Heart left ventricle (tissue), 16 donors: ENCODE measurements at places on chromosomes 16 and 17. TPM values are rescaled to one million over a fixed set of nuclear protein-coding genes. Genes with fewer than 3 reads are reported as not detected.

GRCh38 chr17:72152387-72152929 lies 31.6 kb downstream of the SOX9 start:
- no peak for DNase-seq

DNA sequence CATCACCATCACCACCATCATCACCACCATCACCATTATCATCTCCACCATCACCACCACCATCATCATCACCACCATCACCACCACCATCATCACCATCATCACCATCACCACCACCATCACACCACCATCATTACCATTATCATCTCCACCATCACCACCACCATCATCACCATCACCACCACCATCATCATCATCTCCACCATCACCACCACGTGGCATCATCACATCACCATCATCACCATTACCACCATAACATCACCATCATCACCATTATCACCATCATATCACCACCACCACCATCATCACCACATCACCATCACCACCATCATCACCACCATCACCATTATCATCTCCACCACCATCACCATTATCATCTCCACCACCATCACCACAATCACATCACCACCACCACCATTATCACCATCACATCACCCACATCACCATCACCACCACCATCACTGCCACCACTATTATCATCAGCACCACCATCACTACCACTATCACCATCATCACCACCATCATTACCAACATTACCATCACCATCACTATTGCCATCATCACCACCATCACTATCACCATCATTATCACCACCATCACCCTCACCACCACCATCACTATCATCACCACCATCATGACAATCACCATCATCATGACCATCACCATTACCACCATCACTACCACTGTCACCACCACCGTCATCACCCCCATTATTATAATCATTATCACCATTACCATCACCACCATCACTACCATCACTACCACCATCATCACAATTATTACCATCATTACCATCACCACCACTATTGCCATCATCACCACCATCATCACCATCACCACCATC lies 99.1 kb downstream of the DNAH17 start:
- DNase-seq: no peak

DNA sequence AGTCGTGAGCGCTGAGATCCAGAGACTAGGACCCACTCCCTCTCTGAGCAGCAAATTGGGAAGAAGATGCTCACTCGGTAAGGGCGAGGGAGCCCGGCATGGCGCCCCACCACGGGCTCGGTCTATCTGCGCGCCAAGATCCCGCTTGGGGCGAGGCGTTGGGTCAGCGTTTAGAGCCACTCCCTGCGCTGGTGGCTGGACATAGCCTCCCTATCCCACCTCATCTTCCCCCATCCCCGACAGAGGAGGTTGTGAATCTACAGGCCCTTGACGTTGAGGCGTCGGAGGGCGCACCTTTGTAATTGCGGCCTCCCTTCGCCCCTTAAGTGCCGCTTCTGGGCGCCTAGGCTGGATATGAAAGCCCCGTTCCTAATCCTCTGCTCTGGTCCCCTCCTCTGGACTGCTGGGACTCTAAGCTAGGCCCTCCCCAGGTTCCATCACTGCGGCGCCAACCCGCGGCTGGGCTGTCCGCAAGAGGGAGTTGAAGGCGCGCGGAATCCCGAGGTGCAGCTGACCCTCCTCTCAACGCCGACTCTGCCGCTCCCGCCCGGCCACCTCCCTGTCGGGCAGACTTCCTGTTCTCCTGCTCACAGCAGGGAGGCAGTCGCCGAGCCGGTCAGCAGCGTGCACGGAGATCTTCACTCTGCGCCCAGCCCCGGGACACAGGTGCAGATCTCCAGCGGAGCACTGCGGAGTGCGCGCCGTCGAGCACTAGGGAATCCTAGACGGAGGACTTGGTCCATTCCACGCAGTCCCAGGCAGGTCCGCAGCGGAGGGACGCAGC lies 16.1 kb upstream of the HOXB9 start:
- DNase-seq: no peak

The FMNL1 gene
- 7.8 TPM for total RNA-seq

The CCDC154 gene
- 0.92 TPM for total RNA-seq

DNA sequence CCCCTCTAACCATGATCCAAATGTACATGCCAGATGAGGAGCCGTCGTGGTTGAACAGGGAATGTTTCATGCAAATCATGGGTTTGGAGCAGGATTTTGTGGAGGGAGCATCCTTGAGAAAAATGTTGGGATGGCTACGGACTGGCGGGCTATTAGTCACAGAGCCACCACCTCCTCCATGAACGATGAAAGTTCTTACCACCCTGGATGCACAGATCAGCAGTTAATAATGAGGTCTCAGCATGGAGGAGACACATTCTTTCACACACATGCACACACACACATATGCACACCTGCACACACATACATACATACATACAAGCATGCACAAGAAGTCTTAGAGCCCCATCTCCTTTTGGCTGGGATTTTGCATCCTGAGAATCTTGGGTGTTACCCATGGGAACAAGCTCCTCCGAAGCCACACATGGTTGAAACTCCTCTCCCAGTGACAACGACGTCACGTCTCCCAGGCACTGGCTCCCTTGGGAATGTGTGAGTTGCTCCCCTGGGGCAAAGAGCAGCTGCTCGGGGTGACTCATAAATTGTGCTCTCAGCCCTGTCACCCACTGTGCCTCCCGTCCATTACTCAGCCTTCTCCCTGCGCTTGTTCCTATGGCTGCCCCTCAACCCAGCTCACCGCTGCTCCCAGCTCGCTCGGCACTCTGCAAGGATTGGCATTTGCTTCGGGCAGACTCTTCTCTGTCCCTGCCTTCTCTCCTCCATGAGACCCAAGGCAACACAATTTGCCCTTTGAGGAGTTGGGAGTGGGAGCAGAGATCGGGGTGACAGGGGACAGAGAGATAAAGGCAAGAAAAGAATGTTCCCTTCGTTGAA lies 344.6 kb downstream of the SOX9 start:
- DNase-seq: no peak

The MAPT gene
- 17.9 TPM for total RNA-seq

The HAP1 gene
- total RNA-seq: not detected

The GNG13 gene
- total RNA-seq: not detected
